CD4-positive, alpha-beta T cell (primary cell): ENCODE measurements at places on chromosomes 5 and 9. TPM values are rescaled to one million over a fixed set of nuclear protein-coding genes. Genes with fewer than 3 reads are reported as not detected.

SPATA6L gene
- total RNA-seq: 9.4 TPM

DNA sequence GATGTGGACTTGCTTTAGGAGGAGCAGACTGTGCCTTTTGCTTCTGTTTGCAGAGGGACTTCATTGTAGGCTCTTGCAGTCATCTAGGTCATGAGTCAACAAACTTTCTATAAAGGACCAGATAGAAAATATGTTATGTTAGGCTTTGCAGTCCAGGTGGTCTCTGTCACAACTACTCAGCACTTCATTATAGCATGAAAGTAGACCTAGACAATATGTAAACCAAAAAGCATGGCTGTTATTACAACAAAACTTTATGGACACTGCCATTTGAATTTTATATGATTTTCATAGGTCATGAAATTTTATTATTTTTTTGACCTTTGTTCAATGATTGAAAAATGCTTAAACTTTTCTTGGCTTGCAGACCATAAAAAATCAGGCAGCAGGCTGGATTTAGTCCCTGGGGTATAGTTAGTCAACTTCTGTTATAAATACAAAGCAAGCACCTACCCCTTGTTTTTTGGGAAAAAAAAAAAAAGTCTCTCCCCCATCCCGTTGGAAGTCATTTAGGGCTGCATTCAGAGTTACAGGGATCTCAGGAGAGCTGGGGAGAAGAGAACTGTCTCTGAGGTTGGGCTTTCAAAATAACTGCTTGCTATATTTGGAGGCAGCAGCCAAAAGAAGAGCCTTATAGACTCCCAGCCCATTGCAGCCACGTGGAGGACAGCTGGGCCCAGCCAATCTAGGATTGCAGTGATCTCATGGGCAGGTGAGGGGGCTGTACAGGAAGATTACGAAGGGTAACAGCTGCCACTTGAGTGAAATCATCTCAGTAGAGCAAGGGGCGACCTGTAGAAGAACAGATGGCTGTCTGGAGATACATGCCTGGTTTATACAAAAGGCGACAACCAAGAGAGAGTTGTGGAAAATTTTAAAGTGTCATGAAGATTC lies 136.6 kb upstream of the TNC start:
- no peak for DNase-seq

DNA sequence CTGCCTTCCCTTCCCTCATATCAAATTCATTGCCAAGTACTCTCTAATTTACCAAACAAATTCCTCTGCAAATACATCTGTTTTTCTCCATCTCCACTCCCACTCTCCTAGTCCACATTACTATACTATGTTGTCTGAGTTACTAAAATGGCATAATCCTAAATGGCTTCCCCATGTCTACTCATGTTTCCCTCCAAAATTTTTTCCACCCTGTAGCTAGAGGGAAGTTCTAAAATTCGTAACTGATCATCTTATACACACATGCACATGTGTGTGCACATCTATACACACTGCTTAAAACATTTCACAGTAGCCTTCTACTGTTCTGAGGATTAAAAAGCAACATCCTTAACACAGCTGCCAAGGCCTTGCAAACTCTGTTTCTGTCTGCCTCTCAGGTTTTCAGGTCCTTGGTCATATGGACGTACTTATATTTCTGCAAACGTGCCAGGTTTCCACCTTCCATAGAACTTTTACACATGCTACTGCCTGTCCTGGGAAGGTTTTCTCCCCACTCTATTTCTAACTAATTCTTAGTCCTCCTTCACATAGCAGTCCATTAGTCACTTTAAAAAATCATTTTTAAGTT lies 140.6 kb downstream of the LURAP1L start:
- DNase-seq: no peak

DNA sequence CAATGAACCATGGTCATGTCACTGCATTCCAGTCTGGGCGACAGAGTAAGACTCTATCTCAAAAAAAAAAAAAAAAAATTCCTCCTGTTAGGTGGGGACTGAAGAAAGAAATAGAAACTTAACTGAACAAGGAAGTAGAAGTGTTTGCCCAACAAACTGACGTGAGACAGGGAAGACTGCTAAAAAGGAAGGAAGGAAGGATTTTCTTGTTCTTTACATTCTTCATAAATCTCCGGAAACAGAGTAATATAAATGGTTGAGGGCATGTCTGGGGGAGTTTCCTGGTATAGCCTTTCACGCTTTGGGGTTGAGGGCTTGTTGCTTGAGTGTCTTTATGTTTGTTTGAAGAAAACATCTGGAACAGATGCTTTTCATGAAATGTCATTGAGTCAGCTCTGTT lies 3.1 kb downstream of the TOR1B start:
- no peak for DNase-seq

- peak; percentile 59 for DNase-seq
Observed at GRCh38 chr5:119338326-119338946, 17.4 kb upstream of the TNFAIP8 start.

GRCh38 chr9:117093891-117094844 lies 320.7 kb downstream of the ASTN2 start:
- no peak for DNase-seq

GRCh38 chr9:128077847-128078503 lies 9.9 kb downstream of the SLC25A25 start:
- no peak for DNase-seq
